A549 treated with Mapracorat at 1 μM for 4 hours (cell line): ENCODE measurements at places on chromosomes 13 and 19. TPM values are rescaled to one million over a fixed set of nuclear protein-coding genes. Genes with fewer than 3 reads are reported as not detected.

The B3GNT8 gene
- total RNA-seq, result 0.10 to 0.32 TPM (median 0.13 TPM) in 4 of 5 replicates, not detected in the other

The KLK1 gene
- 0.20 to 0.21 TPM (median 0.20 TPM) in 3 of 5 replicates, not detected in the others for total RNA-seq

The PRR20A gene
- not detected in 5 replicates for total RNA-seq

The LIN7B gene
- total RNA-seq, result 5.5 to 8.7 TPM (median 7.2 TPM) in 5 replicates

The ZNF534 gene
- total RNA-seq, result not detected in 5 replicates

The KRTDAP gene
- total RNA-seq, result not detected in 5 replicates

The SPACA6 gene
- total RNA-seq, result 10.2 to 20.1 TPM (median 13.4 TPM) in 5 replicates
